Activated naive CD8-positive, alpha-beta T cell treated with anti-CD3 and anti-CD28 coated beads, Interleukin-2, amount 50 U/mL, for 16 hours (primary cell): ENCODE measurements at places on chromosomes 11 and 22.

DNA sequence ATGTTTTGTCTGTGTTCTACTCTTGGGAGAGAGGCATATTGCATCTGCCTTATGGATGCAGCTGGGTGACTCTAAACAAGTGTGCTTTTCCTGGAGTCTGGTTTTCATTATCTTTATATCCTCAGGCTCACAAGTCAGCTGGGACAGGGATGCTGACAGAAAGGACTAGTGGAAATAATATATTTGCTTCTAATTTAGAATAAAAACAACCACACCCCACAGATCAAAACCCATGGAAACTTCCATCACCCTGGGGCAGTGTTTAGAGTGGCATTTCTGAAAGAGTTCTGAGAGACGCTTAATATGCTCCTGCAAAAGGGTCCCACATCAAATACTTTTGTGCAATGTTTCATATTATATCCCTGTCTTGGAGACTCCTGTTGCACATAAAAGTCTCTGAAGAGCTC lies 20.8 kb downstream of the KCNE3 start:
- no peak for DNase-seq

GRCh38 chr11:6232899-6233298 lies 1.5 kb downstream of the FHIP1B start:
- DNase-seq: no peak

DNA sequence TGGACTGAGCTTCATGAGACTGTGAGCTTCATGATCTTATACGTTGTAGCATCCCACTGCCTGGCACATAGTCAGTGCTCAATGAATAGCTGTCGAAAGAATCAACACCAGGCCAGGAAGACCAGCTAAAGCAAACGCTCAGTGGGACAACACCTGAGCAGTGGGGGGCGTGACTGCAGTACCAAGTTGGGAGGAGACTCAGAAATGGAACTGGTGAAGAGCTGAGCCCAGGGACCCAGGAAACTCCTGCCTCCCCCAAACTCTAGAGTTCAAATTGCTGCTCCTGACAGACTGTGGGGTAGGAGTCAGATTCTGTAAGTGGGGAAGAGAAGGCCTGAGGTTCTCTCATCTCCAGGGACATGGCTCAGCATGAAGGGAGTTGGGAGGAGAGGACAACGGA lies 59.3 kb downstream of the MORC2 start:
- no peak for DNase-seq

DNA sequence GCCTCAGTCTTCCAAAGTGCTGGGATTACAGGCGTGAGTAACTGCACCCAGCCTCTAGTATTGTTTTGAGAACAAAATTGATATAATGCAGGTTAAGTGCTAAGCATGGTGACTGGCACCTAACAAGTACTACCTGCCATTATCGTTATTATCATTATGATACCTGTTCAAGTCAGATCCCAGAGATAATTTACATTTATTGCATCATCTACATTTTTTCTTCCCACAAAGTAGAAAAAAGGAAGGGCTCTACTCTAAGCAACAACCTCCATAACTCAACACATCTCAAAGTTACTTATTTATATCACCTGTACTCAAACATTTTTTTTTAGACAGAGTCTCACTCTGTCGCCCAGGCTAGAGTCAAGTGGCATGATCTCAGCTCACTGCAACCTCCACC lies 42.1 kb downstream of the DCDC1 start:
- DNase-seq: no peak

GRCh38 chr11:70421123-70421522 lies 22.8 kb downstream of the CTTN start:
- DNase-seq: no peak

DNA sequence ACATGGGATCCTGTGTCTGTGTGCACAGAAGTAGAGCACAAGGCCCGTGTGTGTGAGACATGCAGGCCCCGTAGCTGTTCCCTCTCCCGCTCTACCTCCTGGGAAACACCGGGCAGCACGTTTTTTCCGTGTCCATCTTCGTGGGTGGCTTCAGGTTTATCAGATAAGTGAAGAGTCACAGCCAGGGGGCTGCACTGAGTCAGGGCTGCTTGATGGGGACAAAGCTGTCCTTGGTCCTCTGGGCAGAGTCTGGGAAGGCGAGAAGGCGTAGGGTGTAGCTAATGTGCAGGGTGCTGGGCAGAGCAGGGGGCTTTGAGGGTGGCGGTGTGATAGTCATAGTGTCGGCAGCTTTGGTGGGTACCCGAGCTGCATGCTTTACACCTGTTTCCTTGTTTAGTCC lies 23.7 kb downstream of the INCENP start:
- no peak for DNase-seq

- DNase-seq: no peak
Measured at GRCh38 chr11:72816404-72816990, 2.3 kb downstream of the ATG16L2 start.

GRCh38 chr22:42444077-42444904 lies 12.1 kb upstream of the NFAM1 start:
- peak; percentile 45 for DNase-seq

DNA sequence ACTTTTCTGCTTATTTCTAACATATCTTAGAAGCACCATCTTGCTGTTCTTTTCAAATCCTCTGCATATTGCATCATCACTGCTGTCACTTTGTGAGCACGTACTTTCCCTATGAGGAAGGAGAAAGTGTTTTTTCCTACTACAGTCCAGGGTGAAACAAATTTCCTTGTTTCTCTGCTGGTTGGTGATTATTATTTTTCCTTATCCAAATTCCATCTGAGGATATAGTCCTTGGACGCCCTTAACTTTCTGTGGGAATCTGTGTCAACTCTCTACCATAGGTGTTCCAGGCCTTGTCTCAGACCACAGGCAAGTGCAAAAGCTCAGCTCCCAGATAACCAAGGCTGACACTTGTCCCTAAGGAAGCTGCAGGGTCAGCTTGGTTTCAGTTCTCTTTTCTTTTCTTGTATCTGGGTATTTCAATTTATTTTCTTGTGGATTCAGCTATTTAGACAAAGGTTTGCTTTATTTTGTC lies 29.4 kb upstream of the LYVE1 start:
- no peak for DNase-seq

DNA sequence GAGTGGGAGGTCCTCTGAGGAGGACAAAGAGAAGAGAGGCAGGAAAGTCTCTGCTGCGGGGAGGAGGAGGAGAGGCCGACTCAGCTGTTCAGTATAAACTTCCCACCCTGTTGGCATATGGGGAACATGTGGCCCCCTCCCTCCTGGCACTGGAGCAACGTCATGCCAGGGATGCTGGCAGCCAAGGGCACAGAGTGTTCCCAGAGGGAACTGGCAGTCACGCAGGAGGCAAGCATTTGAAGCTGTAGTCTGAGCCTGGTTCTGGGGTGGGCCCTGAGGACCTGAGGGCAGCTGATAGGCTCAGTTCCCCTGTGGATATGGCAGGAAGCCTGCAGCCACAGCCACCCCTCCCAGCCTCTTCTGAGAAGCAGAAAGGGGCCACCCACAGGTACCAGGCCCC lies 67.1 kb upstream of the TSPAN18 start:
- no peak for DNase-seq

- no peak for DNase-seq
Measured at GRCh38 chr22:29260601-29261315, 7.0 kb downstream of the RHBDD3 start.

- no peak for DNase-seq
Measured at GRCh38 chr11:96144553-96144952, 198.4 kb downstream of the MAML2 start.

DNA sequence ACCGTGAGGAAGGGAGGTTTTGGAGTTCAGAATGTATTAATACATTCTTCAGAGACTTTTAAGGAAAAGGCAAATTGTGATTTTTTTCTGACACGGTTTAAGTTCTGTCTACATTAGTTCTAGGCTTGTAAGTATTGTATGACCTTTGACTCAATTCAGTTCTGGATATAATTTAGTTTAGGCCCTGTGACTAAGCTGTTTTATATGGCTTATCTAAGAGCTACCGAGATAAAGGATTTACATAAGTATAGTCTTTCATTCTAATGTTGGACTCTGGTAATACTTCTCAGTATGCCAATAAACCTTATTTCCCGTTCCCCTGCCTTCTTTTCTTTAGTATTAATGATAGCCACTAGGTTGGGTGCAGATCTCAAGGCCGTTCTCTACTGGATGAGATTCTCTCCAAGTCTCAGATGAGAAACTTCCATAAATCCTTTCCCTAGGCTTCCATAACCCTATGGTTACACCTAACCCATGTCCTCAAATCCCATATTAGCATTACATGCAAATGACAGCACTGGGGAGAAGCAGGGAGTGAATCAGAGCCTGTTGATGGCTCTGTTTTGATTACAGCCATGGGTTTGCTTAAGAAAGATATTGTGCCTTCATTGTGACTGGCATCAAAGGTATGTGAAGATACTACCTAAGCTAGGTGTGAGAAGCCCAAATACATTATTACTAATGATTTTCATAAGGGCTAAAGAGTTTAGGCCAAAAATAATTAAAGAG lies 38.7 kb downstream of the BARX2 start:
- no peak for DNase-seq
